ENCODE measurements at places on chromosomes 16 and 17.

GRCh38 chr17:10648956-10649355, 8.2 kb downstream of the MYH3 start:
- DNase-seq: no peak

DNA sequence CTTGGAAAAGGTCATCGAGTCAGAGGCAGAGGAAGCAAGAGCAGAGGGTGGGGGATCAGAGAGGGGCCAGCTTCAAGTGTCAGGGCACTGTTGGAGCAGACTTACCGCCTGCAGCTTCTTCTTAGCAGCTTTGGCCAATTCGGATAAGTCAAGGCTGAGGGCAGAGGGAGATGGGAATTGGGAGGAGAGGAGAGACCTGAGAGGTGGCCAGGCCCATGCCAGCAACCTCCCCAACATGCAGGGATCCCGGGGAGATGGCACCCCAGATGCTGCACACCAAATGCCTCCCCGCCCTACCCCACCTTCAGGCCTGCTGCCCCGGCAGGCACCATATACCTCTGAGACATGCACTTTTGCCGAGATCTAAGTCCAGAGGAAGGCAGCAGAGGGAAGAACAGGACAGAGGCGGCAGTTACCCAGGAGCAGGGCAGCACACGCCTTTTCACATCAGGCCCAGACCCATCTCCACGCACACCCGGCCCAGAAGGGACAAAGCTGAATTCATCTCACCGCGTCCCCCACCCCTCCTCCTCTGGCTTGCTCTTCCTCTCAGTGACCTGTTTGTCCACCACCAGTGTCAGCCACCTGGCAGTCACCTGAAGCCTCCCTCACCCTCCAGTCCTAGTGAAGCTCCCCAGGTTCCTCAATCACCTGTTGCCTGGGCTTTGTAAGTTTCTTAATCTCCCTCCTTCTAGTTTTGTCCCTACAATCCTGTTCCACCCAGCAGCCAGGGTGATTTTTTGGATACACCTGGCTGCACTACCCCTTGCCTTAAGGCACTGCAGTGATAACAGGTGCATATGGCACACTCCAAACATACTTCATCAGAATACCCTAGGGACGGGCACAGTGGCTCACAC, 10.4 kb downstream of the TP53I13 start:
- no peak for DNase-seq

DNA sequence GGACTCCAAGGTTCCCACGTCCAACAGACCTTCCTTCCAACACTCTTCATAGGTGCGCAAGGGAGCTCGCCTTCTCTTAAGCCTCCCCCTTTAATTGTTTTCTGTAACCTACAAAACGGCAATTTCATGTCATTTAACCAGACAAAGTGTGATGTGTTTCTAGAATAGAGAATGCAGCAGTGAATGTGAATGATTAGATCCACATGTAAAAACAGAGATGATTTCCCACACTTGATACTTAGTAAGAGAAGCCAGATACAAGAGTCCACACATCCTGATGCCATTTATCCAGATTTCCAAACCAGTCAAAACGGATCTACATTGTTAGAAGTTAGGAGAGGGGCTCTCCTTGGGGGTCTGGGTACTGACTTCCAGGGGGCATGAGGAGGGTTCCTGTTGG, 89.3 kb downstream of the IRF8 start:
- DNase-seq: no peak

GRCh38 chr16:70803319-70803718, 2.4 kb upstream of the VAC14 start:
- DNase-seq: no peak

GRCh38 chr16:4869147-4869805, 22.0 kb downstream of the UBN1 start:
- no peak for DNase-seq

- no peak for DNase-seq
Observed at GRCh38 chr16:55036371-55036821, 105.7 kb downstream of the IRX5 start.

- DNase-seq: no peak
Observed at GRCh38 chr17:4715063-4715744, 4.8 kb downstream of the ARRB2 start.

DNA sequence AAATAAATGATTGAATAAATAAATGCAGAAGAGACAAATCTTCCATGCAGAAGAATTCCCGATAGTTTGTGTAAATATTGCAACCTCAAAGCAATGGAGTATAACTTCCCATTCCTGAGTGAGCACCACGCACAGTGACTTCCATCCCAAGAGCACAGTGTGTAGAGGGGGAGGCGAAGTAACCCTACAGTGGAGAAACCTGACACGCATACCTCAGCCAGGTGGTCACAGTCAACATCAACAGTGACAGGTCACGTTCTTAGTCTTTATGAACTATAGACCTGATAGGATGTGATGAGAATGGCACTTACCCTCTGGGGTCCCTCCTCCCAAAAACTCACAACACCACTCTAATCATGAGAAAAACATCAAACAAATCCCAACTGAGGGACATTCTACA, 111.6 kb downstream of the DYNLRB2 start:
- no peak for DNase-seq

- no peak for DNase-seq
Observed at GRCh38 chr17:19410875-19411620, at the start of gene RNF112. Gene RNF112 (plus strand): TSS chr17:19411232. CDS start chr17:19411409, 177 bp downstream.

GRCh38 chr17:12187658-12188057, 167.0 kb downstream of the MAP2K4 start:
- DNase-seq: no peak

- DNase-seq: no peak
Observed at GRCh38 chr16:71708696-71709095, 15.8 kb downstream of the PHLPP2 start.

DNA sequence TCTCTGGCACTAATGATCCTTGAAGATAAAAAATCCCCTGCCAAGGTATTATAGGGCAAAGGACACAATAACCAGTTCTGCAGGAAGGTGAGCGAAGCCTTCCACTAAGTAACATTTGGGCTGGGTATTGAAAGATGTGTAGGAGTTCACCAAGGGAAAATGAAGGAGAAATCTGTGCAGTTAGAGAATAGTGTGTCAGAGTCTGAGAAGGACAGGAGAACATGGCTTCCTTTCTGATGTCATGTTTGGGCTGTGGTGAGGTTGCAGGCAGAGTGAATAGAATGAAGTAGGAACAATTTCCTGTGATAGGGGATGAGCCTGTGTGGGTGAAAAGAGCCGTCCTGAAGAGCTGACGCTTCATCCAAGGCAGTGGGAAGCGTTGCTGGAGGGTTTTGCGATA, 24.1 kb upstream of the CIITA start:
- no peak for DNase-seq

GRCh38 chr17:67831268-67831667, 6.0 kb downstream of the BPTF start:
- DNase-seq: no peak

DNA sequence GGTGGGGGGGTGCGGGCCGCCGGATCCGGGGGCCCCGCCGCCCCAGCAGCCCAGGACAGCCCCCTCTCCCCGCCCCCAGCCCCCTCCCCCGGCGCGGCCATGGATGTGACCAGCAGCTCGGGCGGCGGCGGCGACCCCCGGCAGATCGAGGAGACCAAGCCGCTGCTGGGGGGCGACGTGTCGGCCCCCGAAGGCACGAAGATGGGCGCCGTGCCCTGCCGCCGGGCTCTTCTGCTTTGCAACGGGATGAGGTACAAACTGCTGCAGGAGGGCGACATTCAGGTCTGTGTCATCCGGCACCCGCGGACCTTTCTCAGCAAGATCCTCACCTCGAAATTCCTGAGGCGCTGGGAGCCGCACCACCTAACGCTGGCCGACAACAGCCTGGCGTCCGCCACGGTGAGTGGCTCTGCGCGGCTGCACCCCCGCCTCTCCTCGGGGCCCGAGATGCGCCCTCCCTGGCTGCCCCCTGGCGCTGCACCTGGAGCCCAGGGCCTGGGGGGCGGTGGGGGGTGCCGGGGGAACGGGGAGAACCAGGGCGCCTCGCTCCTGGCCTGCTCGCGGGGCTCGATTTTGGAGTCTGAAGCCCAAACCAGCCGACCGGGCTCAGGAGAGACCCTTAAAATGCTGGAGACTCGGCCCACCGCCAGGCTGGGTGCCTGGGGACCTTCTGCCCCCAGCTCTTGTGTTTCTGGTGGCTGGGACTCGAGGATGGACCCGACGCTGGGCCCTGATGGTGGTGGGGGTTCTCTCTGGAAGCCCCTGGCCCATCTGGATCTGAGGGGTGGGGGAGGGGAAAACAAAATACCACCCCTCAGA, 744 bp downstream of the CMIP start:
- DNase-seq: no peak

DNA sequence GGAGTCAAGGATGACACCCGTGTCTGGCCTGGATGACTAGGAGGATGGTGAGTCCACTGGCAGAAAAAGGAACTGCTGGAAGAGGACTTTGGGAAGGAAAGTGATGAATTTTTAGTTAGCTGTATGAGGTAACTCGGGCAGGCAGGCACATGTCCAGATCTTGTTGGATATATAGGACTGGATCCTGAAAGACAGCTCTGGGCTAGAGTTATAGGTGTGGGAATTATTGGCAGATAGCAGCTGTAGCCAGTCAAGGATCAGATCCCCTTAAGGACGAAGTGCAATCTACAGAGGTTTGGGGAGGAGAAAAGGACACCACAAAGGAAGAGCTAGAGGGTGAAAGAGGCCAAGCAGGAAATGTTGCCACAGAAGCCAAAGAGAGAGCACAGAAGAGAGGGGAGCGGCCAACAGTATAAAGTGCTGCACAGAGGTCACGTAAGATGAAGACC, 10.1 kb downstream of the CYB5D1 start:
- DNase-seq: no peak

DNA sequence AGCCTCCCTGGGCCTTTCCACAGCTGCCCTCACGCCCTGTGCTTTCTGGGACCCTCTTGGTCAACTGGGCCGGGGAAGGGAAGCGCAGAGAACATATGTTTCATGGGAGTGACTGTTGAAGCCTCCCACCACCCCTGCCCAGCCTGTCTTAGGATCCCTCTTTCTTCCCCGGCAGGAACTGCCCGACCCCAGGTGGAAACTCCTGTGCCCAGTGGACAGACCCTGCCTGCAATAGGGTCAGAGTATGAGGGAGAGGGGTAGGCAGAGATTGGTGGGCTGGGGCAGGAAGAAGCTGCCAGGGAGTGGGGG, 10.5 kb downstream of the HEXIM2 start:
- DNase-seq: no peak
